ENCODE measurements at places on chromosomes 11 and 22.

GRCh38 chr22:39251762-39252460 lies 7.1 kb upstream of the PDGFB start:
- DNase-seq, result no peak

DNA sequence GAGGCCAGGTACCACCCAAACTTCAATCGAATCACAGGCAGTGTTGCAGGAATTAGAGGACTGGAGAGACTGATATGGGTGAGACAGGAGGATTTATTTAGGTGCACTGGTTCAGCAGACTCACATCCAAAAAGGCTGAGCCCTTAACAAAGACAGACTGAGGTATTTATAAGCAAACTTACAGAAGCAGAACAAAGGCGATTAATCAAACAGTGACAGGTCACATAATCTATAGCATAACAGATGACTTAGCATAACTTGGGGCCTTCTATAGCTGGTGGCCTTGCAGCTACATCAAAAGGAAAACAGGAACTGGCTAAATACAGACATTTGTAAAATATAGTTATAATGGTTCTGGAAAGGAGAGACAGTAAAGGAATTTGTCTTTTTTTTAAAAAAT lies 2.1 kb downstream of the APOBEC3B start:
- DNase-seq, result no peak

DNA sequence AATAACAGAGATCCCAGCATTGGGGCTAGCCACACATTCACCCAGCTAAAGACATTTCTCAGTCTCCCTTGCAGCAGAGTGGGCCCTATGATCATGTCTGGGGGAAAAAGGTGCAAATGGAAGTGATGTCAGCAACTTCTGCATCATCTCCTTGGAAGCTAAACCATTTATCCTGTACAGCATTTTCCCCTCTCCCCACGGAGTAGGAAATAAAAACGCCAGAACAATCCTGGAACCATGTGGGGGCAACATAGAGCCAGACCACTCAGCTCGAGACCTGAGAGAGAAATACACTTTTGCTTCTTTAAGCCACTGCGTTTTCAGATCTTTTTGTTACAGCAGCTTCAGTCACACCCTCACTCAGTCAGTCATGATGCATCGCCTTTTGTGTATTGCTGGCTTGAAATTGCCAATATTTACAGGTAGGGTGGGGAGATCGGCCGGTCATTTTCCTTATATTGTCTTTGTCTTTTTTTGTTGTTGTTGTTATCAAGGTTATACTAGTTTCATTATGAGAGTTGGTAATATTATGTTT lies 9.1 kb upstream of the RAC2 start:
- DNase-seq, result no peak

- peak; percentile 38 for DNase-seq
These were observed 13.4 kb upstream of the NECTIN1 start for GRCh38 chr11:119742263-119742861.

DNA sequence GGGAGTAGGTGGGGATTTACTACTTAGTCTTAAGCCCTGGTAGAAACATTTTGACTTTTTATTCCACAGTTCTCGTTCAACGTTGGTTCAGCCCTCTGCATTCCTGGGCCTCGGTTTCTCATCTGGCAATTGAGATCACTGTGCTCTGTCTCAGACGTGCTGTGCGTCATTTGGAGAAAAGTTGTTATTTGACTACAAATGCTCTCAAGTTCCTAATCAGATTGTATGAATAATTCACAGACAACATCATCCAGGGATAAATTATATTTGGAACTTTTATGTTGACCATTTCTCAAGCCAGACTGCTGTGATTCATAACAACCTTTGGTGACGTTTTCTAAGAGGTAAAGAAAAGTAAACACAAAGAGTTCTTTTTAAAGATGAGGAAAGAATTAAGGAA lies 69.2 kb downstream of the BLID start:
- DNase-seq, result no peak

- no peak for DNase-seq
These were observed 40.6 kb downstream of the OSBP start for GRCh38 chr11:59574932-59575502.

- no peak for DNase-seq
These were observed 91.5 kb upstream of the TBCEL start for GRCh38 chr11:120932305-120932915.

DNA sequence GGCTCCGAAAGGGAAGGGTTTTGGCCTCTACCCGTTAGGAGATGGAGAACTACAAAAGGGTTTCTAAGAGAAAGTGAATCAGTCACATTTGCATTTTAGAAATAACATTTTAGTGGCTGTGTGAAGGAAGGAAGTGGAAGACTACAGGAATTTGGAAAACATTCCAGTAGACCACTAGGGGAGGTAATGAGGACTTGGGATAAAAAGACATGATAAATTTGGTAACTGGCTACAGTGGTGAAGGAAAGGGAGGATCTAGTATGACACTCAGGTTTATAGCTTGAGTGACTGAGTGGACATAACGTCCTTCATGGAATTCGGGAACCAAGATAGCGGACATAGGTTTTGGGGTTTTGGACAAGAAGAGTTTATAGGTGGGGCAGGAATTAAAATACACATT lies 7.0 kb upstream of the RRM1 start:
- DNase-seq, result no peak

DNA sequence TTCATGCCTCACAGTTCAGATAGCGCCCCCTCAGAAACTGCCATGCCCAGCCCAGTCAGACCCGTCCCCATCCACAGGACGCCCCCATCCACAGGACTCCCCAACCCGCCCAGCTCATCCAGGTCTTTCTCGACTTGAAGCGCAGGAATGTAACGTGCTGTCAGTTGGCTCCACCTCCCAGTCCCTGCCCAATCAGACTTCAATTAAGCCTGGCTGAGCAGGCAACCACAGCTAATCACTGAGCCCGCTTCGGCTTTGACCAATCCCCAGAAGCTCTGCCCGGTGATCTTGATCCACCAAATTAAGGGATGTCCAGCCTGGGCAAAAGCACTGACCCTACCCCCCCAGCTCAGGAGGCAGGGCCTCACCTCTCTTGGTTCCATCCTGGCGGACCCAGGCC lies 10.5 kb upstream of the MFNG start:
- no peak for DNase-seq

GRCh38 chr11:104061853-104062521 lies 25.5 kb downstream of the DDI1 start:
- DNase-seq, result no peak

DNA sequence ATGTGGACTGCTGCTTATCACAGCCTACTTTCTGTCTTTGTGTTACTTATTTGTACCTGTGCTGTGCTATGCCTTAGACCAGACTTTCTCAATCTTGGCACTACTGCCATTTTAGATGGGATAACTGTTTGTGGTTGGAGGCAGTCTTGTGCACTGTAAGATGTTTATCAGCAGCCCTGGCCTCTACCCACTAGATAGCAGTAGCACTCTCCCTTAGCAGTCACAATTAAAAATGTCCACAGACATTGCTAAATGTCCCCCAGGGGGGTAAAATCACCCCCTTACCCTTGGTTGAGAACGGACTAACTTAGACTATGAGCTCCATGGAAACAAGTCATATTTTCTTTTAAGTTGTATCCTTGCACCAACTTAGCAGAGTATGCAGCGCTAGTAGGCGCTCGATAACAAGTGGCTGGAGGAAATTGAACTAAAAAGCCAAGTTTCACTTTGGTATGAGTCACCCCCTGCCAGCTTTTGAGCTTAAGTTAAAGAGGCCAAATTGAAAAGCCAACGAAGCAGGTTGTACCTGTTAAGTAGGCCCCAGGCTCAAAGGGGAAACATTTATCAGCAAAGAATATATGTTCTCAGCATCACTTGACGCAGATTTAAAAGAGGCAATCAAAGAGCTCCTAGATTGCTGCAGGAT lies 304.8 kb upstream of the SORL1-AS1 start:
- no peak for DNase-seq

DNA sequence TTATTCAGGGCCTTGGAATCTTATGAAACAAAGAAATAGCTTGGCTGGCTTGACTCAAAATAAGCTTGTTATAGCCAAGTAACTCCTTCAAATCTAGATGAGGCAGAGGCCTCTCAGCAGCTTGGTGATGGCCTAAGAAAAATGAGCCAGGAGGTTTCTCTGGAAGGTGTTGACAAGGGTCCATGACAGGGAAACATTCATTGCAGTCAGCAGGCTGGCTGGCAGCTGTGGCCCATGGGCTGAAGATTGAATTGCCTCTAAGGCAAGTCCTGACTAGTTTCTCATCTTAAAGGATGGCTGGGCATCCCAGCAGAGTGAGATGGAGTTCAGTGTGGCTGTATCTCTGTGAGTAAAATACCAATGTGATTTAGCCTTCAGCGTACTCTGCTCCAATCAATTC lies 441.0 kb downstream of the NELL1 start:
- no peak for DNase-seq

- no peak for DNase-seq
These were observed 528 bp upstream of the ARRB1 start for GRCh38 chr11:75351791-75352587.

- DNase-seq, result no peak
These were observed 49.1 kb downstream of the JAM3 start for GRCh38 chr11:134118006-134118405.
